ENCODE measurements at places on chromosomes 3 and 15.

DNA sequence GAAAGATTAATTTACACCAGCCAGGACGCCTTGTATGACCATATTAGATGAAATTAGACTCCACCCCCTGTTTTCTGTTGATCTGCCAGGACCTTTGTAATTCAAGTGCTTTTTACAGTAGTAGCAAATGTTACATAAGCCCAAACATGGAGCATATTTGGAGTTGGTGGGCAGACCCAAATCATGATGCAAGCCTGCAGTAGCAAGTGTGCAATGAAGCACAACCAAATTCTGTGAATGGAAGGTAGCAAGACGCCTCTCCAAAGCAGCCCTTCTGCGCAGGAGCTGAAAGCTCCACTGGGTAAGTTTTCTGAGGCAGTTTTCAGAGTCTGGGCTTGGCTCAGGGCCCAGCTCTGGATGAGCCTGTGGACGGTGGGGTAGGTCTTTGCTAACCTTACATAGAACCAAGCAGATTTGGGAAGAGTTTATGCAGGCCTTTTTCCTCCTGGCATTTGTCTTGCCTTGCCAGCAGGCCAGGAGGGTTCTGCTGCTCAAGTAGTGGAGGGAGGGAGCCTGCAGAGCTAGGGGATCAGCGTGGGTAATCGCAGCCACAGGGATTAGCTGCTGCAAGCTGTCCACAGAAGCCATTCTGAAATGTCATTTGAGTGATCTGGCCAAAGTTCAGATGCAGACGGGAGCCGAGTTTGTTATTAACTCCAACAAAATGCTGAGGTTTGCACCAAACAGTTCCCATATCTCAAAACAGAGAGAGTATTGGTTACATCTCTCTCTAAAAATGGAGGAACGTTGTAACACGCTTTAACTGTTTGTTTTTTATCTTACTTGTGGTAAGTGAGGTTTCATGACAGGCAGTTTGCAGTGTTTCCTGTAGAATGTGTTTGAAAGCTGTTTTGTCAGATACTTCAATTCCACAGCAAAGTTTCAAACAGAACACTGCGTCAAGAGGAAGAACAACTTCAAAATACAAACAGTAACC, 55.4 kb downstream of the PSMD6 start:
- no peak for DNase-seq

DNA sequence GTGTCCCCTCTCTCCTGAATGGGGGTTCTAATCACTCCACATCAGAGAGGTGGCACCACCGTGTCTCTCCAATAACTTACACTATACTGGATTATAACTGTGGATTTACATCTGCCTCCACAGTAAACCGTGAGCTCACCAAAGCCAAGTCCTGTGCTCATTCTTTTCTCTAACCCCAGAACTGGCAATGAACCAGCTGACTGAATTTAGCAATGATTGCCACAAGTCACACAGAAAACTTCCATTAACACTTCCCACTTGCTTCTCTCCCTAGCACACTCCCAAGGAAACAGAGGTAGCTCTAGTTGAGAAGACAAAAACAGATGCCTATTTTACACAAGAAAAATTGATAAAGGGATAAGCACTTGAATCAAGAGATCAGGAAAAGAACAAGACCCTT, 361.3 kb downstream of the ULK4 start:
- no peak for DNase-seq

DNA sequence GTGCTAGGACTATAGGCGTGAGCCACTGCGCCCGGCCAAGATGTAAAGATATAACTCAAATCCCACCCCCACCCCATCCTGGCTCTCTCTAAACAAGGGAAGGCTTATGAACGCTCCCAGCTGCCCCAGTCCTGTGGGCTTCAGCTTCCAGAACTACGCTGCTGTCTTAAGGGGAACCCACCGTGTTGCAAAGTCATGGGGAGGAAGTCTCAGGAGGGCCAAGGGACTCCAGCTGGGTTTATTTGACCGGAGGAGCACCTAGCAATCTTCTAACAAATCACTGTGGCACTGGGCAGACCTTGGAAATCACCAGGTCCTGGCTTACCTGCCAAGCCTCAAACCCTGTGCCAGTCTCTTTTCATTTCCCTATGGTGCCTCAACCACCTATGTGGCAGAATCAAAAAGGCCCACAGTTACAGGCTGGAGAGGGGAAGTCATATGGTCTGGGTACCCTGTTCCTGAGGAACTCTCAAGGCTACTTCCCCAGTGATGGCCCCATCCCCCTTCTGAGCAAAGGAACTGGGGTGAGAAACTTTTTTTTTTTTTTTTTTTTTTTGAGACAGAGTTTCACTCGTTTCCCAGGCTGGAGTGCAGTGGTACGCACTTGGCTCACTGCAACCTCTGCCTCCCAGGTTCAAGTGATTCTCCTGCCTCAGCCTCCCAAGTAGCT, 83.4 kb downstream of the RBPMS2 start:
- DNase-seq: no peak

DNA sequence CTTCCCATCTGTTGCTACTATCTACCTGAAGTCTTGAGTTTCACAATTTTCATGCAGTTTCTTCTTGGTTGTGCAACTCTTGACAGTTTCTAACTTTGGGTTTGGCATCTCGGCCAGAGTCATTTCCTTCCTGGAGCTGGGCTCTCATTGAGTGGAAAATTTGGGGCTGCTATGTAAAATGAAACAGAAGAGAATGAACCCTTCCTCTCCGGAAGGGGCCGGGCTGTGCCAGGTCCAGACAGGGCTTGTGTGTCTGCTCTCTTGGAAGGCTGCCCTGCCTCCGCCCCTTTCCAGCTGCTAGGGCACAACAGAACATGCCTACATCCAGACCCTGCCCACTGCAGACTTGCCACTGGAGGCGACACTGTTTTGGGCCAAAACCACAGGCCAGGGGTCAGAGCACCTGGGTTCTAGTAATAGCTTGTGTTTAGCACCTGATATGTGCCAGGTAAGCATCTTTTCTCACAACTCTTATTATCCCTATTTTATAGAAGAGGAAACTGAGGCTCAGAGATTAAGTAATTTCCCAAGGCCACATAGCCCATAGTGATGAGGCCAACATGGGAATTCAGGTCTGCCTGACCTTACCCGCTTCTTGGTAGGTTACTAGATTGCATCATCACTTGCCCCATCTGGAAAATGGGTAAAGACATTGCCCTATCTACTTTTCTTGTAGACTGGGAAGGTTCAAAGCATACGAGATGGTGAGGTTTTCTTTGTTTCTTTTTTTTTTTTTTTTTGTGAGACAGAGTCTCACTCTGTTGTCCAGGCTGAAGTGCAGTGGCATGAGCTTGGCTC, 25.0 kb downstream of the IRAK2 start:
- no peak for DNase-seq

- DNase-seq: no peak
Measured at GRCh38 chr3:196145468-196146262, 63.8 kb upstream of the TFRC start.

GRCh38 chr3:128353991-128354687, 112.6 kb downstream of the DNAJB8 start:
- no peak for DNase-seq

- DNase-seq: no peak
Measured at GRCh38 chr15:42367041-42367440, 7.7 kb downstream of the CAPN3 start.

DNA sequence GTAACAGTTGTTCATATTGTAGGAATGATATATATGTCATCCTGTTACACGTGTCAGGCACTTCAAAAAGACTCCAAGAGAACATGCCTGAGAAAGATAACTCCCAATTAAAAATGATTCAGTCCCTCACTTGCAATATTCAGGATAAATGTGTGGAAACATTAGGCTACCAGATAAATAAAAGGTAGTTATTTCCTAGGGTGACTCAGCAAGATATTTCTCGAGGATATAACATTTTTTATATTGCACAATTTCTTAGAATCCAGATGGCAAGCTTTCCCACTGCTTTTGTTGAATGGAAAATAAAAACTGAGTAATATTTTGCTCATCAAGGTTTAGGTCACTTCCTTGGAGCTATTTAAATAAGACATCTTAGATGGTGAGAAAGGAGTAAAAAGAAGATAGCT, 181.4 kb downstream of the GAP43 start:
- DNase-seq: no peak

GRCh38 chr3:16399473-16399872, 114.0 kb downstream of the RFTN1 start:
- no peak for DNase-seq

- DNase-seq: no peak
Measured at GRCh38 chr3:151203051-151203420, at the start of gene GPR171. Gene GPR171 (minus strand): TSS chr3:151203216. CDS start chr3:151199386, 3,830 bp downstream.

GRCh38 chr3:9884555-9885165, 4.6 kb upstream of the CIDEC start:
- DNase-seq: no peak

GRCh38 chr3:52195823-52196331, 2.1 kb upstream of the ALAS1 start:
- DNase-seq: no peak

GRCh38 chr15:88108991-88109390, 147.5 kb downstream of the NTRK3 start:
- DNase-seq: no peak

- DNase-seq: no peak
Measured at GRCh38 chr3:195537995-195538394, 5.1 kb downstream of the PPP1R2 start.
